ENCODE measurements at places on chromosomes 7 and 10. TPM values are rescaled to one million over a fixed set of nuclear protein-coding genes. Genes with fewer than 3 reads are reported as not detected.

DNA sequence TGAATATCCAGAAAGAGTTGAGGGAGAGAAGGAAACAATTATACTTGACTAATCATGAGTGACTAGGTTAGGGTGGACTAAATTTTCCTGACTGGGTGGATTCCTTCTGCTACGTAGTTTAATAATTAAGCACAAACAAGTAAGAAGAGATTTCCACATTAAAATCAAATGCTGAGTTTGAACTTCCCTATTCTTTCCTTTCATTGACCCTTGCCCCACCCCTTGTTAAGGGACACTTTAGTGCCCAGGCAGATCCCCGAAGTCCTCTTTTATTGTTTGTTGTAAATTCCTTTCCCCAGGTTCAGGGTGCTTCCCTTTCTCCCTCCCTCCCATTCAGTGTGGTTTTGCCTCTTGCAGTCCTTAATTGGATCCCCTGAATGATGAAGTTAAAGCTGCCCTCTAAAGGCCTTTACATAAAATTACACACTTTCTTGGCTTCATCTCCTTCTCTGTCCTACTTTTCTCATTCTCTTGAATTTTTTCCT is 8.8 kb upstream of the SPAM1 start:
- peak; percentile 2 for DNase-seq

- DNase-seq = no peak
Measured at GRCh38 chr10:4103603-4104002, 318.6 kb upstream of the KLF6 start.

DNA sequence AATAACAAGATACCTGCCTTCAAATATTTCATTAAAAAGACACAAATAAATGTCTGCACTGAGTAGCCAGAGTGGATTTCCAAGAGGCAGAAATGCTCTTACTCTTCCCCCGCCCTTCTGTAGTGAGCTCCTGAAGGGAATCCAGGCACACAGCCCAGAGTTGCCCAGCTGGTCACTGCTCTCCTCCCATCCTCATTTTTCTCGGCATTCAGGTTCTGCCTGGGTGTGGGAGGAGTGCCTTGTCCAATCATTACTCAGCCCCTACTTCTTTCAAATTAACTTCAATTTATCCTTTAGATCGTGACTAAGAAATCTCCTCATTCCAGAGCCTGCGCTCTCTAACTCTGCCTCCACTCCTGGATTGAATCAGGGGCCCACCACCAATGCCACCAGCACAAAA is 12.2 kb downstream of the CCDC6 start:
- DNase-seq = peak; percentile 67

DNA sequence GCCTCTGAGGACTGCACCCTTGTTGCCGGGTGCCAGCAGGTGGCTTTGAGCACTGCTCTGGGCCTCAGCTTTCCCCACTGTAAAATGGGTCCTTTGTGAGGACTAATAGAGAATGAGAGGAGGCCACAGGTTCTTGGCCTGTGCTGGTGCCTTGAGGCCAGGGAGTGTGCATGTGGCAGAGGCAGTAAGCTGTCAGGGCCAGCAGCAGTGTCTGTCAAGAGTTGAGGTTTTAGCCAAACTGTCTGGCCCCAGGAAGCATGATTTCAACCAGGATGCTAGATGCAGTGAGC is 13.5 kb downstream of the NACAD start:
- DNase-seq = no peak

DNA sequence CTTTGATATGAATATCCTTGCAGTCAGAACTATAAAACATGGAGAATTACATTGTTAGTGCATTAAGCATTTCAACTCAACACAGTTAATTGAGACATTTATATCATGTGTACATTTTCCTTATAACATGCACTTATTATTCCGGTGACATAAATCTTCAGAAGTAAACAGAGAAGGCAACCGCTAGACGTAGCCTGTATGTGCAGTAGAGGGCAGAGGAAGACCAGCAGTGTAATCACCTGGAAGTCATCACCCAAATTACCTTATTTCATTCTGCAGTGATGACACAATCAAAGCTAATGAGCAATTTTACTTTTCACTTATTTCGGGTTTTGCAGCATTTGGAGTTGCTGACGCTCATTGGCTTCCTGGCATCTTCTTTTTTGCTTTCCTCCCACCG is 394.6 kb downstream of the SDK1 start:
- DNase-seq = no peak

DNA sequence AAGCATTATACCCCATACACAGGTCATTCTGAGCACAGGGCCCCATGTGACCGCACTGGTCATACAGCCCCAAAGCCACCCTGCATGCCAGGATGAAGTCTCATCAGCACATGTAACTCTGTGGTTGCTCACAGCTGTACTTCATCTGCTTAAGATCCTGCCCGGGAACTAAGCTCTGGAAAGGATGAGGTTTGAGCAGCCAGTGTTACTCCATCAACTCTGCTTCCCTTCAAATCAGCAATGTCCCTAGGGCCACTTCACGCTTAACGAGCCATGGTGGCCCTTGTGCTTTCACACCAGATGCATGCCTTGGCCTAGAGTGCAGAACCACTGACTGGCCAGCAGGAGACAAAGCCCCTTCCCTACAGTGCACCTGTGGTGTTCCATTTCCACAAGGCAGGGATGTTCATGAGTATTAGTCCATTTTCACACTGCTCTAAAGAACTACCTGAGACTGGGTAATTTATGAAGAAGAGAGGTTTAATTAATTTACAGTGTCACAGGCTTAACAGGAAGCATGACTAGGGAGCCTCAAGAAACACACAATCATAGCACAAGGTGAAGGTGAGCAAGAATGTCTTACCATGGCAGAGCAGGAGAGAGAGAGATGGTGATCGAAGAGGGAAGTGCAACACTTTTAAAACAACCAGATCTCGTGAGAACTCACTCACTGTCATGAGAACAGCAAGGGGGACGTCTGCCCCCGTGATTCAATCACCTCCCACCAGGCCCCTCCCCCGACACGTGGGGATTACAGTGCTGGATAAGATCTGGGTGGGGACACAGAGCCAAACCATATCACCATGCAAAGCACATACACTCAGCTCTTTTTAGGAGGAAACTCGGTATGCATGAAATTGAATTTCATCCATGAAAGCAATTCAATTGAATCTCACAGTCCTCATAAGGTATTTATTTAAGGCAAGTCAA is 149.0 kb upstream of the CDCA7L start:
- peak; percentile 64 for DNase-seq

DNA sequence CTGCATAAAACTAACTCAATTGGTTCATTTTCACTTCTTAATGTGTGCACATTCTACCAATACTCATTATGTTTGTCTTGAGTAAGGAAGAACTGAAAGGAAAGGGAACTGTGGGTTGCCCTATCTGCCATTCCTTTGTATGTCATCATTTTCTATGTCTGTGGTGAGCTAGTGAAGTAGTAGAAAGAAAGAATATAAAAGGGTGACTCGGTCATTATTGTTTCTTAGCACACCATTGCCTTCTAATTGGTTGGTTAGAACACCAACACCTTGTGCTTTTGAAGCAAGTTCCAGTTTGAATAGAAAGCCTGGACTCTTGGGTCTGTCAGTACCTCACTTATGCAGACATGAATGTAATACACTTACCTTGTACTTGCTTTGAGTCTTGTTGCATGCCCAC is 64.3 kb upstream of the MDFIC start:
- no peak for DNase-seq

DNA sequence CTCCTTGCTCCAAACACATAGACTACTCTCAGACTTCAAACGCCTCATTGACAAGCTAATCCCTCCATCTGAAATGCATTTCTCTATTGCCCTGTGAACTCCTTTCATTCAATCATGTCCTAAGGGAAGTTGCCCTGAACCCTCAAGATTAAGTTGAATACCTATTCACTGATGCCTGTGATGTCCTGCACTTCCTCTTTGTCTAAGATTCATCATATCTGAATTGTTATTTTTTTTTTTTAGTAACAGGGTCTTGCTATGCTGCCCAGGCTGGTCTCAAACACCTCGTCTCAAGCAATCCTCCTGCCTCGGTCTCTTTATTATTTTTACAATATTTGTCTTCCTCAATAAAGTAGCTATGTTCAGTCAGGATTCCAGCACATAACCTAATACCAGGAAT is 3.2 kb downstream of the PSMA2 start:
- no peak for DNase-seq

- no peak for DNase-seq
Measured at GRCh38 chr10:131854579-131855335, 46.1 kb upstream of the PPP2R2D start.

The AKR1C3 gene
- total RNA-seq = 4.0 TPM

The CALHM3 gene
- not detected for total RNA-seq

The OR6V1 gene
- not detected for total RNA-seq

The CTNNA3 gene
- total RNA-seq = 15.5 TPM

The PNLIPRP2 gene
- total RNA-seq = not detected

The SLC18A2 gene
- 3.1 TPM for total RNA-seq

The ANKRD30A gene
- total RNA-seq = not detected

The ASB10 gene
- 4.9 TPM for total RNA-seq

All from tongue (tissue), 3 donors.